ENCODE measurements at places on chromosomes 4 and X. TPM values are rescaled to one million over a fixed set of nuclear protein-coding genes. Genes with fewer than 3 reads are reported as not detected.

The HTN1 gene
- not detected for total RNA-seq

The SNCA gene
- total RNA-seq = 1.0 TPM

The RPS6KA6 gene
- not detected for total RNA-seq

The ZNF674 gene
- total RNA-seq = 5.2 TPM

The SORCS2 gene
- 0.37 TPM for total RNA-seq

The SLC10A3 gene
- total RNA-seq = 16.2 TPM

The BCORL1 gene
- 30.8 TPM for total RNA-seq

The CPZ gene
- total RNA-seq = not detected

The GPR143 gene
- total RNA-seq = 1.8 TPM

The SASH3 gene
- 0.42 TPM for total RNA-seq

The UCP1 gene
- not detected for total RNA-seq

- H3K4me1 ChIP-seq = peaks cover 31% of the 10 kb centered on the region
- no peak overlapping the region for H3K4me3 ChIP-seq
- no peaks in the 10 kb centered on the region for H3K36me3 ChIP-seq
- H3K27ac ChIP-seq = no peak overlapping the region
Measured at GRCh38 chr4:74235135-74235534, 73.1 kb upstream of the EPGN start.

- no peaks in the 10 kb centered on the region for H3K4me1 ChIP-seq
- no peak overlapping the region for H3K4me3 ChIP-seq
Measured at GRCh38 chr4:154928640-154929257, 147.7 kb downstream of the RBM46 start.

DNA sequence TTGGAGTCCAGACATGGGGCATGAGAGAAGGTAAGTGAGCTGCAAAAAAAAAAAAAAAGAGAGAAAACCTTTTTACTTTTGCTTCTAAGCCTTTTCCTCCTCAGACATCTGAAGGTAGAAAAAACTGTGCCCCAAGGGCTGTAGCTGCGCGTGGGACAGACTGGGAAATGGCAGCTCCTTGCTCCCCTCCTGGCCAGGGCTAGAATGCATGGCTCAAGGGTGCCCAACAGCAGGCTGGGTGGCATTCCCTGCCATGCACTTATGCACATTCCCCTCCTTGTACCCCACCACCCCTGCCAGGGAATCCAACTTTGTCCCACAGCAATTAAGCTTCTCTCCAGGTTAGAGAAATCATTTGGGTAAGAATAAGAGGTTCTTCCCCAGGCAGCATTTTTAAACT lies 421.2 kb downstream of the TRAM1L1 start:
- H3K27ac ChIP-seq = no peak overlapping the region
- no peak for DNase-seq
- H3K4me1 ChIP-seq = no peaks in the 10 kb centered on the region
- no peaks in the 10 kb centered on the region for H3K27me3 ChIP-seq
- no peak overlapping the region for H3K4me3 ChIP-seq

GRCh38 chrX:153649178-153649914 lies 2.3 kb downstream of the DUSP9 start:
- H3K27me3 ChIP-seq = no peaks in the 10 kb centered on the region
- H3K36me3 ChIP-seq = no peaks in the 10 kb centered on the region
- DNase-seq = no peak
- no peak overlapping the region for H3K27ac ChIP-seq
- H3K4me1 ChIP-seq = peaks cover 14% of the 10 kb centered on the region
- H3K4me3 ChIP-seq = no peak overlapping the region

- no peaks in the 10 kb centered on the region for H3K27me3 ChIP-seq
- no peaks in the 10 kb centered on the region for H3K36me3 ChIP-seq
- no peak overlapping the region for H3K27ac ChIP-seq
- no peak overlapping the region for H3K4me3 ChIP-seq
- DNase-seq = no peak
Measured at GRCh38 chrX:100750883-100751282, 19.0 kb upstream of the SYTL4 start.

GRCh38 chr4:64538219-64538618 lies 129.0 kb upstream of the TECRL start:
- H3K36me3 ChIP-seq = no peaks in the 10 kb centered on the region
- no peak overlapping the region for H3K27ac ChIP-seq
- no peak overlapping the region for H3K4me3 ChIP-seq

- no peaks in the 10 kb centered on the region for H3K4me1 ChIP-seq
- no peak within 1 kb of the TSS for H3K4me3 ChIP-seq
- no peak for DNase-seq
- no peaks in the 10 kb centered on the region for H3K36me3 ChIP-seq
- no peaks in the 10 kb centered on the region for H3K27me3 ChIP-seq
Measured at GRCh38 chrX:126165721-126166461, at the start of gene DCAF12L2. Gene DCAF12L2, minus strand, starts transcription at chrX:126166289. Its CDS starts 365 bp downstream, at chrX:126165924.

- H3K4me3 ChIP-seq = no peak overlapping the region
- no peak overlapping the region for H3K27ac ChIP-seq
- no peaks in the 10 kb centered on the region for H3K4me1 ChIP-seq
Measured at GRCh38 chr4:47553329-47554125, 68.5 kb downstream of the ATP10D start.

DNA sequence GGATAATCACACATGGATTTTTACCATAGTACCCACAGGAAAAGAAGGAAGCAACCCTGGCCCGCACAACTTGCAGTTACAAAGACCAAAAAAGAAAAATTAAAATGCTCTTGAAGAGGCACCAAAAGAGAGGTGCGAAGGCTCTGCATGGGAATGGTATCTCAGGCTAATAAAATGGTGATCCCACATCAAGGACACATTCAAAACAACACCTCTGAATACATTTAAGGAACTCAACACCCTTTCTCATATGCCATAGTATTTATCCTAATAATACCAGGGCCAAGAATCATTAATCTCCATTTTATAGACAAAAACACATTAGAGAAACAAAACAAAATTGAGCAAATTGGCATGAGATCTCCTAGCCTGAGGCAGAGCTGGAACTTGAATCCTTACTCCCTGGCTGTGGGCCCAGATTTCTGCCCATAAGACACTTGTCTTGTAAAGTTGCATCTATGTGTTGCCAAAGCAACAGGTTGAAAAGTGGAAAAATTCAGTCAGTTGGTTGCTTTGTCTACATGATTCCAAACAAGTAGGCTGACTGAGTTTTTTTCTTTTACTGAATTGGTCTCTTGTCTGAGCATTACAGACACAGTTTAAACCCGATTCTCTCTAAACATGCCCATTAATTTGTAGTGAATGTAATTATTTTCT lies 33.5 kb downstream of the GUCY2F start:
- H3K4me3 ChIP-seq = no peak overlapping the region
- no peaks in the 10 kb centered on the region for H3K36me3 ChIP-seq
- H3K4me1 ChIP-seq = no peaks in the 10 kb centered on the region
- no peak for DNase-seq
- H3K27me3 ChIP-seq = no peaks in the 10 kb centered on the region

DNA sequence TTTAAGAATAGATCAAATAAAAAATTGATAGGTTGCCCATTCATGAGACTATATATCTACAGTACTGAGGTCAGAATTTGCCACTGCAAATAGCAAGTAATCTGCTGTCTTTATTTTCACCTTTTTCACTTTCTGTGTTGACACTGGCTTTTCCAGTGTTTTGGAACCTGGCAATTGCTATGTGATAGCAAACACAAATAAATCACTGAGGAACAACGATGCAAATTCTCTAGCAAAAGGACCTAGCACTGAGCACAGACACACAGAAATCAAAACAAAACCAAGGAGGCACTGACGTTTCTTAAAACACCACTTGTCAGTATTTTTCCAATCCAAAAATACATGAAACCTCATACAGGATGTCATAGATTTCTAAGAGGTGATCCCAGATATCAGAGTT lies 210.7 kb downstream of the DHX15 start:
- no peaks in the 10 kb centered on the region for H3K27me3 ChIP-seq
- H3K27ac ChIP-seq = no peak overlapping the region
- H3K4me1 ChIP-seq = no peaks in the 10 kb centered on the region

- H3K27ac ChIP-seq = no peak overlapping the region
- H3K36me3 ChIP-seq = no peaks in the 10 kb centered on the region
- DNase-seq = no peak
- H3K4me1 ChIP-seq = no peaks in the 10 kb centered on the region
- H3K4me3 ChIP-seq = no peak overlapping the region
- H3K27me3 ChIP-seq = no peaks in the 10 kb centered on the region
Measured at GRCh38 chr4:177070533-177071058, 239.1 kb upstream of the NEIL3 start.

GRCh38 chr4:163554870-163555465 lies 60.5 kb downstream of the TMA16 start:
- no peaks in the 10 kb centered on the region for H3K36me3 ChIP-seq
- no peaks in the 10 kb centered on the region for H3K4me1 ChIP-seq
- no peaks in the 10 kb centered on the region for H3K27me3 ChIP-seq
- no peak for DNase-seq
- H3K4me3 ChIP-seq = no peak overlapping the region

DNA sequence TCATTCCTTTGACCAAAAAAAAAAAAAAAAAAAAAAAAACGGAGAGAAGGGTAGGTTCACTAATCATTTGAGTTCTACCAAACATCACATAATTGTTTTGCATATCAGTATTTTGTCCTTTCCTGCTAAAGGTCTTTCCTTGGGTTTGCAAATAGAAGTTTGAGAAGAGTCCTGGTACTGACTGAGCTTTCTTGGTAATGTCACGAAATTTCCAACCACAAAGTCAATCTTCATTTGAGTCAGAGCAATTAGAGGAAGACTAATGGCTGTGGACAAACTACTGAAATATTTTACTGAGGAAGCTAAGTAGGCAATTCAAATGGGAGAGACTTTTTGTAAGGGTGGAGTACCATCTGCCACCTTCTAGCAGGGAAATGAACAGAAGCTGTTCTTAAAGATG lies 21.7 kb upstream of the CD40LG start:
- DNase-seq = no peak
- no peaks in the 10 kb centered on the region for H3K36me3 ChIP-seq
- H3K4me3 ChIP-seq = no peak overlapping the region
- no peaks in the 10 kb centered on the region for H3K27me3 ChIP-seq
- H3K27ac ChIP-seq = no peak overlapping the region

DNA sequence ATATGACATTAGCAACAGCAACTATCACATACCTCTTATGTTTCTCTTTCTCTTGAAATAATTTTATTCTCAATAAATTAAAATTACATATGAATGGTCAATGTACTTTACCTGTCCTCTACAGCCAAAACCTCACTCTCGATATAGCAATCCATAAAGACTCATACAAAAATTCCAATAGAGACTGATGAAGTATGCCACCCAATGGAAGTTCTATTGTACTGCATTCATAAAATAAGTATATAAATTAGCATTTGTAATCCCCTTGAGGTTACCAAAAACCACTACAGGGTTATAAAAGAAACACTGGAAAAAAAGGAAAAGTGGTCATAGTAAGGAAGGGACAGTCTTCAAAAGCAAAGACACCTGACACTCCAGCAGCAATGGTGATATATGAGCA lies 32.8 kb downstream of the CLDN2 start:
- H3K27ac ChIP-seq = no peak overlapping the region
- H3K4me1 ChIP-seq = peaks cover 3% of the 10 kb centered on the region
- no peak for DNase-seq
- H3K36me3 ChIP-seq = no peaks in the 10 kb centered on the region
- no peak overlapping the region for H3K4me3 ChIP-seq

DNA sequence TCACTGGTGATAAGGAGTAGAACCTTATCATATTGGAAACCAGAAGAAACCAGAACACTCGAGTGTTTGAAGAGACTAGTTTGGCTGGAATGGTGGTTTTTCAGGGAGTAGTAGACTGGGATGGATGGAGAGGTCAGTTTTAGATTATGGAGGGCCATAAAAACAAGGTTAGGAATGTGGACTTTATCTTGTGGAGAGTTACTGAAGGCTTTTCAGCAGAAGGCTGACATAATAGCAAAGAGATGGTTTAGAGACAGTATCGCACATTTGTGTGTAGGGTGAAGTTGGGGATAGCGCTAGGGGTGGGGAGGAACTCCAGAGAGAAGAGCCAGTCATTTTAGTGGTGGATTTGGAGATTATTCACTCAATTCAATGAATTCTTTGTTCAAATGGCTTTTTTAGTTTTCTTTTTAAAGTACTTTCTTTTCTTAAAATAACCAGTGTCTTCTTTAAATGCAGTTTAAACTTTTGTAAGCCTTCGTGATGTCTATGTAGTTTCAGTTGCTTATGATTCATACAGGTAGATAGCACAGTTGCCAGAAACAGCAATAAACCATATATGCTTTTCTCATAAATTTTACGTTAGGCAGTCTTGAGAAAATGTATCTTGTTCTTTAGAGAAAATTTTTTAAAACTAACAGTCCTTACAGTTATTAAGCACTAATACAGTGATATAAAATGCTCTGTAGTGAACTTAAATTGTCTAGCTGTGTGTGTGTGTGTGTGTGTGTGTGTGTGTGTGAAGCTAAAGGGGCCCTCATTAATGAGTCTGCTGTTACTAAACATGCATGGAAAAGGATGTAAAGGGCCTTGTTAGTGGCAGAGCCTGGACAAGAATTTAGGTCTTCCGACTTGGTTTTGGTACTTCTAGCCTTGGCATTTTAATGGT lies 3.8 kb downstream of the ARHGAP10 start:
- no peak overlapping the region for H3K27ac ChIP-seq
- no peak for DNase-seq
- H3K36me3 ChIP-seq = no peaks in the 10 kb centered on the region
- no peak overlapping the region for H3K4me3 ChIP-seq
- no peaks in the 10 kb centered on the region for H3K27me3 ChIP-seq

DNA sequence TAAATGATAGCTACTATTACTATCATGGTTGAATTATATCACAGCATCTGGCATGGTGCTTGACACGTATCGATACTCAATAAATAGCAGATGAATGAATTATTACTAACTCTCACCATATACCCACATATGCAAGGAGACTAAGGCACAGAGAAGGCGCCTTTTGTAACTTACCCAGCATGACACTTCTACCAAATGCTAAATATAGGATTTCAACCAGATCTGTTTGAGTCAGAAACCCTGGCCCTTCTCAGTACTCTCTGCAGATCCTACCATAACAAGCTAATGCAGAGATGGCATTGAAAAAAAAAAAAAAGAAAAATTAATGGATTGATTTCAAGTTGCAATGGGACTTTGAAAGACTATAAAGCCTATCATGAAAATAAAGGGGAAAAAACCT lies 219.5 kb downstream of the DHX15 start:
- H3K27ac ChIP-seq = no peak overlapping the region
- no peaks in the 10 kb centered on the region for H3K4me1 ChIP-seq
- DNase-seq = no peak
- no peaks in the 10 kb centered on the region for H3K36me3 ChIP-seq
- peaks cover 9% of the 10 kb centered on the region for H3K27me3 ChIP-seq

DNA sequence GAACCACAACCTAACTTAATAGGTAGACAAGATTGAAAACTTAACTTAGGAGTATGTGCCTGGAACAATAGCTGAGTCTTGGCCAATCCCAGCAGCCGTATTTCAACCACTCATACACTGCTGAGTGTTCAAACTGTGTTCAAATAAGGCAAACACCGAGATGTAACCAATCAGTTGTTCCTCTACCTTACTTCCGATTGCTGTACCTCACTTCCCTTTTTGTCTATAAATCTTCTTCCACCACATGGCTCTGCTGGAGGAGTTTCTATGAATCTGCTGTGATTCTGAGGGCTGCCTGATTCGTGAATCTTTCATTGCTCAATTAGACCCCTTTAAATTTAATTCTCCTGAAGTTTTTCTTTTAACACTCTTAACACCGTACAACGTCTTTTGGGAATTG lies 108.0 kb downstream of the ANAPC4 start:
- DNase-seq = no peak
- H3K27me3 ChIP-seq = no peaks in the 10 kb centered on the region
- no peaks in the 10 kb centered on the region for H3K36me3 ChIP-seq
- no peak overlapping the region for H3K27ac ChIP-seq
